ENCODE measurements at places on chromosomes 13 and 19. TPM values are rescaled to one million over a fixed set of nuclear protein-coding genes. Genes with fewer than 3 reads are reported as not detected.

Gene ABCC4
- 16.6 TPM for total RNA-seq

Gene PSG11
- total RNA-seq = not detected

Gene HSH2D
- total RNA-seq = not detected

DNA sequence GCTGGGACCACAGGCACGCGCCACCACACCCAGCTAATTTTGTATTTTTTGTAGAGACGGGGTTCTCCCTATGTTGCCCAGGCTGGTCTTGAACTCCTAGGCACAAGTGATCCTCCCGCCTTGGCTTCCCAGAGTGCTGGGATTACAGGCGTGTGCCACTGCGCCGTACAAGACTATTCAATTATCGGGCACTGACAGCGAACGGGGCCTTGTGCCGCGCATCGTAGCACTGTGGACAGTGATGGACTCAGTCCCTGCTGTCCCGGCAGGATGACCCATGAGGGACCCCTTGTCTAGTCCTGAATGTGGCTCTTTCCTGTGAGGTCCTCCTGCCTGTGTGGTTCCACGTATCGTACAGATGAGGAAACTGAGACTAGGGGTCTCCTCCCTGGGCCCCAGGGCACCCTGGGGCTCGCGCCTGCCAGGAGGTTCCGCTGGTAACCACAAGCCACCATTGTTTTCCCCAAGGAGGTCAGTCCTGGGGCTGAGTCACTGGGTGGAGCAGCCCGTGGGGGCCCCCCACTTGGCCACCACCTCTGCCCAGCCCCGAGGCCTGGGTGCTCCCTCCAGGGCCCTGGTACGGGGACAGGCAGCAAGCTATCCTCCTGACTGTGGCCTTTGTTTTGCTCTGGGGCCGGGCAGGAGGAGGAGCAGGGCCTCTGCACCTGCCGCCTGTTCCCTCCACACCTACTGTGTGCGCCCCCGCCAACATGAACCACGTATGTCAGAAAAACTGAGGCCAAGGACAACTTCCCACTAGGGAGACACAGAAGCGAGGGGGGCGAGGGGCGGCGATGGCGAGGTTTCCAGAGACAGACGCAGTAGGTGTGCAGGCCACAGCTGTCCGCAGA lies 2.9 kb upstream of the TCF3 start:
- no peak for DNase-seq

- DNase-seq = no peak
Measured at GRCh38 chr13:76316998-76317527, 569.1 kb downstream of the KCTD12 start.

GRCh38 chr19:18514800-18515682 lies 6.8 kb downstream of the ELL start:
- DNase-seq = no peak

DNA sequence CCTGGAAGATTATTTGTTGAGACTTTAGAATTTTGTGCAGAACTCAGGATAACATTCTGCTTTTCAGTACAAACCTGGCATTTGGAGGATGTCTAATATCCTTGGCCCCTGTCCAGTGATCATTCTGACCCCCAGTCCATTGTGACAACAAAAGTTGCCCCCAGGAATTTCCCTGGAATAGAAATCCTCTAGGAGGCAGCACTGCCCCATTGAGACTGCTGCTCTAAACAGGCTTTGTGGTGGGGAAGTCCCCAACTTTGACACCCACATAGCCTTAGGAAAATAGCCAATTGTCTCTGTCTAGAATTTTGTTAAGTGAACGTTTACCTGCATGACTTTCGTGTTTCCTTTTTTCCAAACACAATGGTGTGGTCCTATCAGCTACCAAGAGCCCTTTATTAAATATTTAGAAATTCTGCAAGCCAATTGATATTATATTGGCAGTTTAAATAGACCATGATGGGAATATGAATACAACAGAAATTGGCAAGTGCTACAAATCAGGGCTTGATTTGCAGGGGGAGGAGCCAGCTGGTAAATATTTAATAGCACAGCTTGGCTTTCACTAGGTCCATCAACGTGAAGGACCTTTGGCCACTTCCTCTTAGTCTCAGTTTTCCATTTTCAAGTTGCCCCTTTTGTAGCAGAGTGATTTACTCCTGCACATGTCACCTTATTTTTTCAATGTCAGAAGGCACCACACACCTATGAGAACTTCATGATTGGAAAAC lies 451.7 kb downstream of the EFNB2 start:
- DNase-seq = peak; percentile 63

Measured in neural progenitor cell (in vitro differentiated cells).